NCI-H460 (cell line): ENCODE measurements at places on chromosomes 11 and 22. TPM values are rescaled to one million over a fixed set of nuclear protein-coding genes. Genes with fewer than 3 reads are reported as not detected.

- peak; percentile 1 for DNase-seq
These were observed 42.2 kb downstream of the POLD3 start for GRCh38 chr11:74634537-74634936.

DNA sequence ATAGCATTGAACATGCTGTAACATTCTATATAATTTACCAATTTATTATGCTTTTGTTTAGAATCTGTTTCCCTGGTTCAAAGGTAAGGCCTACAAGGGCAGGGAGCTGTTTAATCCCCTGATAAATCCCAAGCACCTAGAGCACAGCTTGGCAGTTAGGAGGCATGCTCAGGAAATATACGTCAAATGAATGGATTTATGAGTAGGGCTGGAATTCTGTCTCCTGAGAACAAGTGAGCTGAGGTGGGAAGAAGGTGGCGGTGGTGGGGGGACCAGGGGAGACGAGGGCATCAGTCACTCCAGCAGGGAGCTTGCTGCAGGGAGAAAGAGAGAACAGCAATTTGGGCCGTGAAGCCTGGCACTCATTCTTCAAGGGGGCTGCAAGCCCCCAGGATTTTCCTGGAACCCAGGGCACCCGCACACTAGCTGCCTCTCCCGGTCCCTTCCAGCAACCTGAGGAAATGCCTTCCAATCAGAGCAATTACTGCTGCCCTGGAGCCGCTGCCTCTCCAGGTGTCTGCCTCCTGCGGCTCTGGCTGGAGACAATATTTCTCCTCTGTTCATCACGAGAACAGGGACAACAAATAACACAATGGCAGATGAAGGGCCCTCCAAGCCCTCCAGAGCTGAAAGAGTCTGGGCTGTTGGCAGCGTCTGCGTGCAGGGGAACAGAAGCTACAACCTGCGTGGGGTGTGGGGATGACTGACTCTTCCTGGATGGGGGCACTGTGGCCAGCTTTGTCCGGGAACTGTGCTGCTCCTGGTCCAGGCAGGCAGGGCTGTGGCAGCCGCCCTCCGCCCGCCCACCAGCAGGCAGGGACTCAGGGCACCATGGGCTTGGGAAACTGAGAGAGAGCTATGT, 233.4 kb downstream of the ST3GAL4 start:
- no peak for DNase-seq

DNA sequence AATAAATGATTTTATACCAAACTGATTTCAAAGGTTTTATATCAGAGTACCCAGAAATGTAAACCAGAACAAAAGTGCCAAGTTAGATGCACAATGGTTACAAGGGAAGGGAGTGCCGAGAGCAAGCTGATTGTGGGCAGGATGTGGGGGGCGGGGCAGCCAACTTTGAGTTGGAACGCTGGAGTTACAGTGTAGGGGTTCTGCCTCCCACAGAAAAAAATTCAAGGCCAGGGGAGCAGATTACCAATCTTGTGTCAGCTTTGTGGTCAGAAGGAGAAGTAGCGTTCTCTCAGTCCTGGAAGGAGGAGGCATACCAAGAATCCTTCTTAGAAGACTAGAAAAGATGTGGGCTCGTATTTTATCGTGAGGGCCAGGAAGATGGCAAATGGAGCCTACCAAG, 15.9 kb upstream of the POU2AF2 start:
- no peak for DNase-seq

The SCUBE2 gene
- total RNA-seq, result not detected in 2 replicates

- no peak for DNase-seq
These were observed 38.8 kb downstream of the PTPRJ start for GRCh38 chr11:48019217-48019584.

The MIOX gene
- total RNA-seq, result 0.27 and 0.29 TPM in 2 replicates

- no peak for DNase-seq
These were observed 43.9 kb downstream of the PDHX start for GRCh38 chr11:34960277-34960676.

DNA sequence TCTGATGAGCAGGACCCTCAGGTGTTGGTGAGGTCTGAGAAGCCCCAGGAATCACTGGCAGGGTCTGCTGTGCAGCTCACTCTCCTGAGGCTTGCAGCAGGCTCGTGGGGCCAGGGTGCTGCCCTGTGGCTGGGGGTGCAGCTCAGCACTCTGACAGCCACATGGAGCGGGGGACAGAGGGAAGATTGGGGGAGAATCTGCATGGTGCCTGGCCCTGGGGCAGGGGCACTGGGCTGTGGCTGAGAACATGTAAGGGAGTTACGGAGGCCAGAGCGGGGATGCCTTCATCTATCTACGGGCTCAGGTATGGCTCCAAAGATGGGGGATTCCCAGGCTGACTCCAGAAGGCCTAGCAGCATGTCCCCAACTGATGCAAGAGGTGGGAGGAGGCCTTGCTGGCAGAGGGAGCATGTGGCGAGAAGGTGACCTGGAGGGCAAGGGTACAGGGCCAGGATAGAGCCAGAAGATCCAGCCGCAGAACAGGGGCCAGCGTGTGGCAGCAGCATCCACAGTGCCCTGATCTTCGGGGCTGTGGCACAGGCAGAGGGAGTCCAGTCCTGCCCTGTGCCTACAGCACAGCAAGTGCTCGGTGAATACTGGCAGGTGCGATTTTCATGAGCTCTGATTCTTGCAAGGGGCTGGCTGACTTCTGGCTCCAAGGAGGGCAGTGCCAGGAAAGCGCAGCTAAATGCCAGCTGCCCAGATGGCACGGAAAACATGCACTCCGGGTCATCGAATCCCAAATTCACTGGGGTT, 184.7 kb downstream of the CTTN start:
- no peak for DNase-seq

DNA sequence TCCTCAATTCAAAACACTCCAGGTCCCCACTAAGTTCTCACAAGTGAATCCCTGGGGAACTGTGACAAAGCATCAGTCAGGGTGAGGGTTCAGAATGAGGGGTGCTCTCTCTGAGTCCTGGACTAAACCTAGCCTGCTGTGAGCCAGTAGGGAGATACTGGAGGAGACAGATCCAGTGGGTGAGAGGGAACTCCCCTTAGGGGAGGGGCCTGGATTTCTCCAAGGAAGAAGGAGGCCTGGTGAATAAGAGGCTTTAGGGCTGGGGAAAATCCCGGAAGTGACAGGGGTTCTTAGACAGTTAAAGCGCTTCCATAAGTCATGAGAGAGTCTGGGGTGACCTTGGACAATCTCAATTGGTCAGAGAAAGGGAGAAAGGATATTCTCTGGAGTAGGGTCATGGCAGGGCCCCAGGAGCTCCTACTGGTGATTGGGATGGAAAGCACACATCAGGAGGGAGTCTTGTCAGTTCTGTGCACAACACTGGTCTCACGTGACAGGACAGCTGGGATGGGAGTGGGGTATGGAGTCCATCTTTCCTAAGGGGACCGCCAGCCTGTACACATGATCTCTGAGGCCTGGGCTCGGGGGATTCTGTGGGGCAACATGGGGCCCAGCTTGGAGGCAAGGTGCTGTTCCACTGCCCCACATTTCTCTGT, 1.5 kb downstream of the TBC1D10A start:
- DNase-seq, result peak; percentile 16

The FAM83F gene
- total RNA-seq, result 0.07 and 0.09 TPM in 2 replicates

- no peak for DNase-seq
These were observed 33.0 kb downstream of the ISX start for GRCh38 chr22:35098921-35099320.

The ALX4 gene
- 0.62 and 0.81 TPM in 2 replicates for total RNA-seq

The TSPAN32 gene
- not detected in 2 replicates for total RNA-seq

The C11orf87 gene
- not detected in 2 replicates for total RNA-seq

DNA sequence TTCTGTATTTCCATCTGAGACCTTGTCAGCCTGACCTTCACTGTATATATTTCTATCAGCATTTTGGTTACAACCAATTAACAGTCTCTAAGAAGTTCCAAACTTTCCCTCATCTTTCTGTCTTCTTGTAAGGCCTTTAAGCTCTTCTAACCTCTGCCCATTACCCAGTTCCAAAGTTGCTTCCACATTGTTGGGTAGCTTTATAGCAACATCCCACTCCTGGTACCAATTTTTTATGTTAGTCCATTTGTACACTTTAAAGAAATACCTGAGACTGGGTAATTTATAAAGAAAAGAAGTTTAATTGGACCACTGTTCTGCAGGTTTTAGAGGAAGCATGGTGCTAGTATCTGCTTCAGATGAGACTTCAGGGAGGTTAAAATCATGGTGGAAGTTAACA, 1979.7 kb upstream of the RAG2 start:
- DNase-seq, result no peak

GRCh38 chr22:20741634-20742581, 32.0 kb upstream of the SERPIND1 start:
- peak; percentile 24 for DNase-seq

- no peak for DNase-seq
These were observed 14.6 kb downstream of the C11orf21 start for GRCh38 chr11:2287091-2287490.

GRCh38 chr11:78110351-78110750, 29.1 kb downstream of the ALG8 start:
- DNase-seq, result no peak

- DNase-seq, result no peak
These were observed 7.8 kb downstream of the MS4A12 start for GRCh38 chr11:60500276-60500910.

The UBQLN3 gene
- not detected in 2 replicates for total RNA-seq

DNA sequence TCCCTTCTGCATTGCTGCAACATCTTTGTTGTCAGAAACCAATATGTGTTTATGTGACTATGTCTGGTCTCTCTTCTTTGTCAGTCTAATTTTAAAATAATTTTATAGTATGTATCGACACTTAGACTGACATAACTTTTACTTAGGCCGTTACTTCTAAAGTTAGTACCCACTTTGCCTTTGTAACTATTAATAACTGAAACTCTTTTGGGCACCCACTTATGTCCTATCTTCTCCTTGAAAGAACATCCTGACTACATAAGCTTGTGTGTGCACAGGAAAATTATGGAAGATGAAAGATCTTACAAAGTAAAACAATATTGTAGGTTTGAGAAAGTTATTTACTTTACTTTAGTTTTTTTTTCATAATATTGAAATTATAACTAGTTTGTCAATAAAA, 230.4 kb upstream of the CCDC179 start:
- no peak for DNase-seq

DNA sequence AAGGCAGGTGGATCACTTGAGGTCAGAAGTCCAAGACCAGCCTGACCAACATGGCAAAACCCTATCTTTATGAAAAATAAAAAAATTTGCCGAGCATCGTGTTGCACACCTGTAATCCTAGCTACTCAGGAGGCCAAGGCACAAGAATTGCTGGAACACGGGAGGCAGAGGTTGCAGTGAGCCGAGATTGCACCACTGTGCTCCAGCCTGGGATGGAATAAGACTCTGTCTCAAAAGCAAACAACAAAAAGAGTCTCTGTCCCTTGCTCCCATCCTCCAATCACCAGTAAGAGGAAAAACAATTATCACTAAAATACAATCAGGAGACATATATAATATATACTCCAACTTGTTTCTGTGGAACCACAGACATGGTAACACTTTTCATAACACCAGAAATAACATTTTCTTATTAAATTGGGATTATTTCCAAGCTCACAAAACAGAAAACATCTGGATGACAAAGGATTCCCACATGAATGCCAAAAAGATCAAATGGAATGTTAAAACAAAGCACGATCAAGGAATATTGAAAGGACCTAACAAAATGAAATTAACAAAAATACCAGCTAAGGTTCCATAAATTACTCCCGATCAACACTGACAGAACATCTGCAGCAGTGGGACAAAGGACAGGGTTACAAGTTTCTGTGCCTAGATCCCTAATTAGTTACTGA, 15.2 kb downstream of the FCHSD2 start:
- no peak for DNase-seq

- DNase-seq, result no peak
These were observed 61.9 kb upstream of the BARX2 start for GRCh38 chr11:129313541-129314297.

DNA sequence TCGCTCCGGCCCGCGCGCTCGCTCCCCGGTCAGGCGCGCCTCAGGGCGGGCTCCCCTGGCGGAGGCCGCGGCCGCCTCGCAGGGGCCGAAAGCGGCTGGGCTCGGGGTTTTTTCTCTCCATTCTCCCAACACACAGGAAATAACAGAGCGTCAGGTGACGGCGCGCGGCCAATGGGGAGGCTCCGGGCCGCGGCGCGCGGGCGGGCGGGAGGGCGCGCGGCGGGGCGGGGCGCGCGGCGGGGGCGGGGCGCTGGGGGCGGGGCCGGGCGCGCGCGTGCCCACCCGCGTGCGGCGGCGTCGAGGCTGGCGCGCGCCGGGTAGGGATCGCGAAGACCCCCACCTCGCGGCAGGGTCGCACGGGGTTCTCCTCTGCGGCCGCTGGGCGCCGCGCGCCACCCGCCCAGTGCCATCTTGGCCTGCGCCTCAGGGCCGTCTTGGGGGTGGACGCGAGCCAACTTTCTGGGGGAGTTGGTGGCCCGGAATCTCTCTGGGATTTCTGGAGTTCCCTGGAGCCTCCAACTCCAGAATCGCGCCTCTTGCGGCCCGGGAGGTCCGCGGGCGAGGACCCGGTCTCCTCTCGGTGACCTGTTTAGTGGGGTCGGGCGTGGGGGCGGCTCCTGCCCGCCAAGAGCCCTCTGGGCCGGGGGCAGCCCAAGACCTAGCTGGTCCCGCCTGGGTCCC, at the start of gene TCF20:
Gene TCF20, minus strand, starts transcription at position 144 of the 681 bp plus-strand sequence. CDS start 55,348 bp downstream, outside the sequence.
- peak; percentile 48 for DNase-seq

The NLRP14 gene
- total RNA-seq, result 0.07 and 0.23 TPM in 2 replicates

GRCh38 chr11:127859941-127860354, 727.4 kb downstream of the ETS1 start:
- no peak for DNase-seq

GRCh38 chr11:11210446-11210845, 142.6 kb downstream of the CSNK2A3 start:
- DNase-seq, result no peak

DNA sequence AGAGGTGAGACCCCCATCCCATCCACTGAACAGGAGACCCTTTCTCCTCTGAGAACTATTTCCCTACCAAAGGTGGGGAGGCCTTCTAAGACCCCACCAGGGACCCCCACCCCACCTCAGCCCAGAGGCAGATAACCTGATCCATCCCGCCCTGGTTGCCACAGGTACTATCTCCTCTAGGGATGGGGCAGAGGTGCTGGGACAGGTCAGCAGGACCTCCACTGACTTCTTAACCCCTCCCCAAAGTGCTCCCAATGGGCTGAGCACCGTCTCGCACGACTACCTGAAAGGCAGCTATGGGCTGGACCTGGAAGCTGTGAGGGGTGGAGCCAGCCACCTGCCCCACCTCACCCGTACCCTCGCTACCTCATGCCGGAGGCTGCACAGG, 4.3 kb downstream of the INPPL1 start:
- DNase-seq, result no peak

DNA sequence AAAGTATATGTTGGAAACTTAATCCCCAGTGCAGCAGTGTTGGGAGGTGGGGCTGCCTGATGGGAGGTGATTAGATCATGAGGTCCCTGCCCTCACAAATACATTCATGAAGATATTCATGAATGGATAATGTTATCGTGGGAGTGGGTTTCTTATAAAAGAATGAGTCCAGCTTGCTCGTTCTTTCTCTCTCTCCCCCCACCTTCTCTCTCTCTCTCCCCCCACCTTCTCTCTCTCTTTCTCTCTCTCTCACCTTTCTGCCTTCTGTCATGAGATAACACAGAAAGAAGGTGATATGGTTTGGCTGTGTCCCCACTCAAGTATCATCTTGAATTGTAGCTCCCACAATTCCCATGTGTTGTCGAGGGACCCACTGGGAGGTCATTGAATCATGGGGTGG, 66.7 kb upstream of the NUP50 start:
- no peak for DNase-seq

- DNase-seq, result no peak
These were observed 112.6 kb downstream of the ST3GAL4 start for GRCh38 chr11:126468102-126468521.
